ENCODE measurements at places on chromosomes 3 and 15.

DNA sequence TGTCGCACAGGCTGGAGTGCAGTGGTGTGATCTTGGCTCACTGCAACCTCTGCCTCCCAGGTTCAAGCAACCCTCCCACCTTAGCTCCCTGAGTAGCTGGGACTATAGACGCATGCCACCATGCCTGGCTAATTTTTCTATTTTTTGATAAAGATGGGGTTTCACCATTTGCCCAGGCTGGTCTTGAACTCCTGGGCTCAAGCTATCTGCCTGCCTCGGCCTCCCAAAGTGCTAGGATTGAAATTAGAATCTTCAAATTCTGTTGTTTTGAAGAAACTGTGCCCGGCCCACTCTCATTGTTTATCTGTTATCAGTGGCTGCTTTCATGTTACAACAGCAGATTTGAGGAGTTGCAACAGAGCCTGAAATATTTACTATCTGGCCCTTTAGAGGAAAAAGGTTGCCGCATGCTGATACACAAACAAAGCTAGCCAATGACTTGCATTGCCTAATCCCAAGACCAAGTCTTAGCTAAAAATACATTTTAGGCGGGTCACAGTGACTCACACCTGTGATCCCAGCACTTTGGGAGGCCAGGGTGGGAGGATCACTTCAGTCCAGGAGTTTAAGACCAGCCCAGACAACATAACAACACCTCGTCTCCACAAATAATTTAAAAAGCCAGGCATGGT lies 43.2 kb upstream of the PPP4R2 start:
- DNase-seq, result no peak

GRCh38 chr3:46629551-46630517 lies 17.5 kb downstream of the FAM240A start:
- no peak for DNase-seq

DNA sequence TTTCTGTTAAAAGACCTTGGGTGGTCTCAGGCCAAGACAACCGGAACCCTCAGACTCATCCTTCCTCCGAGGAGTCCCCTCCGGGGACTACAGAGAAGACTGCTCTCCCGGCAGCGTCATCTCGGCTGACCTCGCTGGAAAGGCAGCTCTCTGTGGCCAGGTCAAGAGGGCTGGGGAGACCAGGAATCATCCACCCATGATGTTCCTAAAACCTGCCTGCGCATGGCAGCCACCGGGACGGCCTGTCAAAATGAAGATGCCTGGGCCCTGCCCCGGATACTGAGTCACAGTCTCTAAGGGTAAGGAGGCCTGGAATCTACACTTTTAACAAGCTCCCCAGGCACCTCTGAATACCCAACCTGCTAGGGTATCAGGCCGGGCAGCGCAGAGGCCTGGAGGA lies 78.6 kb downstream of the RPN1 start:
- no peak for DNase-seq

GRCh38 chr15:80752204-80752603 lies 27.0 kb upstream of the CEMIP start:
- no peak for DNase-seq

DNA sequence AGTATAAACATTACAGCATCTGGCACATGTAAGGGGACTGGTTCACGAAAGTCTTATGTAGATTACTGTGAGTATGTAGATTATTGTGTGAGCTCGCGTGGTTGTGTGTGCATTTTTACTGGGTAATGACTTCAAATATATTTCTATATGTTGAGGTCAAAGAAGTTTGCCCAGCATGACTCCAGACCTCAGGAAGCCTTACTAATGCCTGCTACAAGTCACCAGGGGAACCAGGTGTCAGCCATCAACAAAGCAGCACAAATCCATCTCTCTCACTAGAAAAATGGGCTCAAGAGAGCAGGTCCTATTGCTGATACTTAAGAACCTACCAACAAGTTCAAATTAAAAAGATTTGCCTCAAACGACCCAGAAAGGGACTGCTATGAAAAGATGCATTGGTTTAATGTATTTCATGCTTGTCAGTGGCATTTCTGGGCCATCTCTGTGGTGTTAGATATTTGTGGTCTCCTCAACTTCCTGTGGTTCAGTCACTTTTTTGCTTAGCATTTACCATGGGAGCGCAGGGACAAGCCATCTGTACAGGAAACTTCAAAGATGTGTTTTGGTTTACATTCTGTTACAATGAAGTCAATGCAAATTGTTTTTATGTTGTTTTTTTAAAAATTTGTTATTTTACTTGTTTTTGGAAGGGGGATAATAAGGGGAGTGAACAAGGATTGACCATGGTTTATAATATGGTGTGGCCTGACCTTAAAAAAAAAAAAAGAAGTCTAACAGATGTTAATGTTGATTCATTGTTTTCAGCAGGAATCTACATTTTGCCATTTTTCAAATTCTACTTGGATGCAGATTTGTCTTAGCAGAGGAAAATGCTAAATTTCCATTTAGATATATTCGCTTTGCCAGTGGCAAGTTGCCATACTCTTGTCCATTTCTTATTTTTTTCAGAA lies 172.1 kb upstream of the ADAMTS9 start:
- no peak for DNase-seq

GRCh38 chr3:4994823-4995499 lies 15.7 kb downstream of the BHLHE40 start:
- no peak for DNase-seq

DNA sequence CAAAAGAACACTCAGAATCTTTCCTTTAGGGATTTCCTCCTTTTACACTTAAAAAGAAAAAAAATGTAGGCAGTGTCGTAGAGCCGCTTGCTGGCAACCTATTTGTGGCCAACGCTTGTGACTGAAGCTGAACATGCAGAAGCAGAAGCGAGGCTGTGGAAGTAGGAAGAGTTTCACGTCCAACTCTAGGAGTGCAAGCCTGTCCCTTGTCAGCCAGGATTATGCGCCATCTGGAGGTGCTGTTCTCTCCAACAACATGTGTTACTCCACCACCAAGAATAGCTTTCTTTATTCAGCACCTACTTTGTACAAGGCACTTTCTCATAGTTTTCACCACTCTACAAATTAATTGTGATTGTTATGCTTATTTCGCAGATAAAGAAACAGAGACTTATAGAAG lies 223.2 kb upstream of the LMCD1 start:
- DNase-seq, result no peak

DNA sequence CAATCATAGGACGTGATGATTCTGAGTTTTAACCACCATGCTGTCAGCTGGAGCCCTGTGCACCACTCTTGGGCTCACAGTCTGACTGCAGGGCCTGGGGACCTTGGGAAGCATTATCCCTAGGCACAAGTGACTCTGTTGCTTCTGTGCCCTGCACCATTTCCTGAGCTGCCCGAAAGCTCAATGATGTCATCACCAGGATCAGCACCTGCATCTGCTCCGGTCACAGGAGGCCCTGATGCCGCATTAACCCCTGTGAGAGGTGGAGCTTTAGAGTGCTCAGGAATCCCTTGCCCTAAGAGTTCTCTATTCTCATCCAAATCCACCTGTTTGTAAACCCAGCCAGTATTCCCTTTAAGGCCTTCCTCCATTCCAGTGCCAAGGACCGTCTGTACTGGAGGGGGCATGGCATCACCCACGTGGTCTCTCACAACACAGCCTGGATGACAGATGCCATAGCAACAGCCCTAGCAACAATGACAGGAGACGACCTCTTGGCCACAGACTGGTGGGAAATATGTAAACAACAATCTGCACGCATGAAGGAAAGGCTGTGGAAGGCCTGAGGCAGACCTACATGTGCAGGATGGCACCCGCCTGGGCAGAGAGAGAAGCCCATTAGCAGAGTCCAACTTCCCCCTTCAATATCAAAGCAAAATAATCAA lies 37.9 kb downstream of the NTRK3 start:
- DNase-seq, result no peak

- DNase-seq, result no peak
Observed at GRCh38 chr15:52786436-52787122, 3.6 kb downstream of the ONECUT1 start.

- no peak for DNase-seq
Observed at GRCh38 chr3:97948351-97949109, 23.7 kb downstream of the RIOX2 start.

GRCh38 chr15:94033014-94033682 lies 198.2 kb upstream of the MCTP2 start:
- DNase-seq, result no peak

- no peak for DNase-seq
Observed at GRCh38 chr3:73378207-73378606, 246.5 kb downstream of the PDZRN3 start.

GRCh38 chr15:72365844-72366243 lies 10.0 kb downstream of the HEXA start:
- no peak for DNase-seq

GRCh38 chr3:187361835-187362234 lies 6.3 kb upstream of the RTP4 start:
- DNase-seq, result no peak

GRCh38 chr3:132804498-132804897 lies 82.3 kb upstream of the NPHP3 start:
- DNase-seq, result no peak

DNA sequence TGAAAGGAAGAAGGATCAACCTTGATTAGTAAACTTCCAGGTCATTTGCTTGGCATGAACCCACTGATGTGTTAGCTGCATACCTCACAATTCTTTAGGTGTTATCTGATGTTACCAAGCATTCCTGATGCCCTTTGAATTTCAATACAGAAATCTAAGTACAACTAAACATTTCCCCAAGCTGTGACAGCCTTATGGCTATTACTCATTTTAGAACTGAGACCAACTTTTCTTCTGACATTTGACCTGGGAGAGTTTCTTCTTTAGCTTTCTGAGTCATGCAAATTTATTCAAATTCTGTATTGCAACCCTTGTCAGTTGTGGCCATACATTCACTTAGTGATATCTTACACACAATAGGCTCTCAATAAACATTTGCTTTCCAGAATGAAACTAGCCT lies 124.3 kb downstream of the TIGIT start:
- no peak for DNase-seq

GRCh38 chr3:119647171-119647570 lies 13.2 kb downstream of the POPDC2 start:
- DNase-seq, result no peak

GRCh38 chr3:45981346-45982074 lies 14.1 kb downstream of the FYCO1 start:
- no peak for DNase-seq

- DNase-seq, result no peak
Observed at GRCh38 chr3:145893331-145893730, 267.7 kb downstream of the PLOD2 start.
